ENCODE measurements at places on chromosomes 12 and 14.

DNA sequence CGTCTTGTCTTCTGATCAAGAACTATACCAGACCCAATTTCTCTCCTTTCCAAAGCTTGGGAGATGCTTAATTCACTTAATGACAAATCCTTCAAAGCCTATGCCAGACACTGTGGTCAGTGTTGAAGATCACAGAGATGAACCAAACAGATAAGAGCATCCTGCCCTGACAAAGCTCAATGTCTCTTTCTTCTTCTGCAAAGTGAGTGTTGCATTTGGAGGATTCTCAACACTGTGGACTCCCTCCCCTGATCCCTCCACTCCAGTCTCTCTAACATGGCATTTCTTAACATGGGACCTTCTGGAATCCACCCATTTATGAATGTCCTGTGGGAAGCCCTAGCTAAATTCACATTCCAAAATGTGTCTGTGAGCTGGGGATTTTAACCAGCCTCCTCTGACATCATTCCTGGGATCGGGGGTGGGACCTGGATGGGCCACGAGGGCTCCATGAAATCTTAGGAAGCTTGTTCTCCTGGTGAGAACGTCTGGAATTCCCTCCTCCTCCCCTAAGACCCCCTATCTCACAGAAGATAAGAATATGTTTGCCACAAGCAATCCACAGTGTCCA is 20.3 kb downstream of the SYNE3 start:
- DNase-seq, result no peak

DNA sequence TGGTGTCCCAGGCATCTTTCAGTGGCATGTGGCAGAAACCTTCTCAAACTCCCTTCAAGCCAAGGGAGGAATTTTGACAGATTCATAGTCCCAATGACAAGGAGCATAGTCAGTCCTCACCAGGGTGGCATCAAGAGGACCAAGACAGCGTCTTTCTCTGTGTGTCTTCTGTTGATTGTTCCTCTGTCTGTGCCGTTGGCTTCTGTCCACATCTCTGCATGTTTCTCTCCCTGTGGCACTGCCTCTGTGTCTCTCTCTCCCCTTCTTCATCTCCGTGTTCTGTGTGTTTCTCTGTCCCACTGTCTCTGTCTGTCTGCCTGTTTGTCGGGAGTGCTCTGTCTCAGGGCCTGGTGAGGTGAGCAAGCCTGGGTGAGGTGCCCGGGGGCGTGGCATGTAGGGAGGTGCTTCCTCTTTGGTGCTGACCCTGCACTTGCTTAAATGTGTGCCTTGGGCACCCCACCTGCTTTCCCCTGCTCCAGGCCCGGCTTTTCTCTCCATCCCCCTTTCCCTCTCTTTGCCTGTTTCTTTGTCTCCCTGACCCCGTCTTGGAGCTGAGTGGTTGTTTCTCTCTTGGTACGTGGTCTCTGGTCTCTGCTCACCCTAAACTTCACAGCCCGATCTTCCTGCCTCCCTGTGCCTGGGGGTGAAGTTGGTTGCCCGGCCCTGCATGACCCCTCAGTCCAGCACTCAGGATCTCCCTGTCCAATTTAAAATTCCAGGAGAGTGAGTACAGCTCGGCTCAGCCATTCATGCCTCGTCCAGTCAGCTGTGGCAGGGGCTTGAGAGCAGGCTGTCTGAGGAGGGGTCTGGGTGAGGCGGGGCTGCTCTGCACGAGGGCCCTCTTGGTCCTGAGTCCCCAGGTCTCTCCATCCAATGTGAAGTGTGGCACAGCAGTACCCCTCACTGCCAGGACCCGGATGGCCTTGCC is 28.5 kb downstream of the JDP2 start:
- no peak for DNase-seq

DNA sequence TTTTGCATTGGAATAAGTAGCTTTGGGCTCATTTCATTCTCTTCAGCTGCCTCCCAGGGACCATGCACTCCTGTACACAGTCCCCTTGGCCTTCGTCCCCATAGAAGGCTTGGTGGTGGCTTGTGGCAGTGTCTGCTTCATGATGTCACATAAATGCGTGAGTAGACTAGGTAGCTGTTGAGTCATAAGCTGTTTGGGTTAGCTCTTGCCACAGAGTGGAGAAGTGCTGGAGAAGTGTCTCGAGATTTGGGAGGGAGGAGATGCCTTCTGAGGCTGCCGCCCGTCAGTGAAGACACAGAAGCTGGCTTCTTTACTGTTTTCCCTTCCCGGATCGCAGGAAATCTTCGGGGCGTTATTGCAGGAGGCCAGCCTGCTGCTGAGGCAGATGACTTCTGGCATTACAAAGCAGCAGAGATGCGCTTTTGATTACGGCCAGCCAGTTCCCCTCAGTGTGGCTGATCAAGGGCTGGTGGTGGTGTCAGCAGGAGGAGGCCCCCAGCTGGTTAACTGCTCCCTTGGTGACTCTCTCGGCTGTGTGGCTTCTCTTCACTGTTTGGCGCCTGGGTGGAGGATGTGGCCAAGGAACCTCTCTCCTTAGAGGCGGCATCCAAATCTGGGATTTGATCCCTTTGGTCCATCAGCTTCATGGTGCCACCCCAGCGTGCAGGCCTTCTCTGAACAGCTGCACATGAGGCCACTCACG is 67.6 kb downstream of the AACS start:
- peak; percentile 5 for DNase-seq

DNA sequence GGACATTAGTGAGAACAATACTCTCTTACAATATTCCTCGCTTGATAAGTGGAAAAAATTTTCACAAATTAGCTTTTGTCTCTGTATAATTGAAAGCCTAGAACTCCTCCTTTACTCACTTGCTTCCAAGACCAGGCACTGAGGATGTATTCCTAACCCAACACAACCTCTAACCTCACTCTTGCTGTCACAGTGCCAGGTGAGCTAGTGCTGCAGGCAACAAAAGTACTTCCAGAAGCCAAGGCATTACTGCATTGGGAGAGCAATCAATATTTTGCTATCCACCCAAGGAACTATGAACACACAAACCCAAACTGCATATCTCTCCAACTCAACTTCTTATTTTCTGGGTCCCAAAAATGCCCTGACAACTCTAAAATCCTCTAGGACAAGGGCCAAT is 1081.0 kb downstream of the VRK1 start:
- DNase-seq, result no peak

DNA sequence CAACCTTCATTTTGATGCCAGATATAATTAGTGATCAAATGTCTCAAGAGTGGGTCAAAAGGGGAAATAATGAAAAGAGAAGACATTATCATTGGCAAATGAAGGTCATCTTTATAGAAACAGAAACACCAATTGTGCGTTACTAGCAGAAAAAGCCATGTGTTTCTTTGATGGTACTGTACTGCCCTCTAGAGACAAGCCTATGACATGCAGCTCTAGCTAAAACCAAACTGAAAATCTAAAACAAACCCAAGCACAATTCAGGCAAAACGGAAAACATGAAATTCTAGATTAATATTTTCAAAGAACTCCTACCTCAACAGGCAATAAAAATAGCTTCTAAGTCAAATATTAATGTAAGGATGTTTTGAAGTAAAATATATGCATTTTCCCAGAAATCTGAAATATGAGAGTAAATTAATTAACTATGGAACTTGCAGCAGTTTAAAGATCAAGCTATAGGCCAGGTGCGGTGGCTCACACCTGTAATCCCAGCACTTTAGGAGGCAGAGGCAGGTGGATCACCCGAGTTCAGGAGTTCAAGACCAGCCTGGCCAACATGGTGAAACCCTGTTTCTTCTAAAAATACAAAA is 115.4 kb downstream of the KLHL28 start:
- DNase-seq, result peak; percentile 40

- DNase-seq, result no peak
Measured at GRCh38 chr12:102865821-102866615, 51.0 kb downstream of the PAH start.

GRCh38 chr12:67515679-67516340 is 132.7 kb upstream of the DYRK2 start:
- DNase-seq, result no peak

GRCh38 chr14:92630367-92630766 is 116.8 kb downstream of the RIN3 start:
- no peak for DNase-seq

DNA sequence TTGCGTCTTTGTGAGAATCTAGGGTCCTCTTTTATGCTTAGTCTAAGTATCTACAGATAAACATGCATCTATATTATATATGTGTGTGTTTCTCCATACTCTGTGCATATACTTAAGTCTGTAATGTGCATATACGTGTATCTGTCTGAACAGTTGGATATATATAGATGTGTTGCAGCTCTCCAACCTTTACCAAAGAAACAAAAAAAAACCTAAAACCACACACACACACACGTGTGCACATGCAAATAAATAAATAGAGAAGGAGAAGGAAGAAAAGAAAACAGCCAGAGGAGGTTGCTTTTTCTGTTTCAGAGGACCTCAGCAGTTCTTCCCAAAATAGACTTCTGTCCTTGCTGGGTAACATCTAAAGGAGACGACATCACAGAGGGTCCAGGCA is 244.9 kb downstream of the CACNA1C start:
- DNase-seq, result no peak

- no peak for DNase-seq
Measured at GRCh38 chr12:32612658-32613614, 66.2 kb upstream of the DNM1L start.

GRCh38 chr12:6322969-6323339 is 12.5 kb downstream of the PLEKHG6 start:
- no peak for DNase-seq

DNA sequence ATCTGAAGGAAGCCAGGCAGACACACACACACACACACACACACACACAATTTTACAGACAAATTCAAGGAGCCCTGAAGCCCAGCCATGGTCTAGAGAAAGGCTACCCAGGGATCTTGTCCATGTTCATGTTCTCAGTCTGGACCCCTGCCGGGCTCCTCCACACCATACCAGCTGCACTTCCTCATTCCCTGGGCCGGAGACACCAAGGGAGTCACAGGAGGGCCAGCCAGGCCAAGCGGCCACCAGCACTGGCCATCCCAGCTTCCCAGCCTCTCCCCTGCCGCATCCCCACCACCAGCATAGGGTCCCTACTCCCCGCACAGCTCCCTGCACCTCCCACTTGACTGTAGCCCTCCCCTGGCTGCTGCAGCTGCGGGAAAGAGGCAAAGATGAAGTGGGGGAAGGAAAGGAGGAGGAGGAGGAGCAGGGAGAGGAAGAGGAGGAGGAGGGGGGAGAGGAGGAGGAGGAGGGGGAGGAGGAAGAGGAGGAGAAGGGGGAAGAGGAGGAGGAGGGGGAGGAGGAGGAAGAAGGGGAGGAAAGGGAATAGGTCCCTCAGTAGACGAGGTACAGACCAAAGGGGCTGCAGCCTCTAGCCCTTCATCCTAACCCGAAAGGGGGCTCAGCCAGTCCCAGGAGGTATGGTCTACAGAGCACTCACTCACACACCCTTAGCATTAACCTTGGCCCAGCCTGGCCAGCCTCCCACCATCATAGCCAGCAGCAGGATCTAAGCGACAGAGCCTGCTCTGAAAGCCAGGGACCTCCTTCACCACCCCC is 293.2 kb downstream of the DPF3 start:
- DNase-seq, result no peak

GRCh38 chr12:112928978-112929377 is 9.3 kb upstream of the OAS3 start:
- no peak for DNase-seq

DNA sequence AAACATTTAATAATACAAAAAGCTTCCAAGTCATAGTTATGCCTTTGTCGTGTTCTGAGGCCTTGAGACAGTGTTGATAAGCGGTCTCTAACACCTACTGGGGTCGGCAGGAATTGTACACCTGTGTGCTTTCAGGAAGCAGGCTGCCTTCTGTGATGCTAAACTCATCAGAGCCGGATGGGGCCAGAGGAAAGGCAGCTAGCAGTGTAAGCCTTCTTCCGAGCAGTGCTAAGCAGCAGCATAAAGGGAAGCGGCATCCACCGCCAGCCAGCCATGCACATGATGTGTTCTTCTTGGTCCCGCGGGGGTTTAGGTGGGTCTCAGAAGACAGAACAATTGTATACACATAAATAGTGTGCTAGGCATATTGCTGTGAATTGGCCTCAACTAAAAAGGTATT is 159.3 kb downstream of the SLC15A4 start:
- DNase-seq, result no peak

DNA sequence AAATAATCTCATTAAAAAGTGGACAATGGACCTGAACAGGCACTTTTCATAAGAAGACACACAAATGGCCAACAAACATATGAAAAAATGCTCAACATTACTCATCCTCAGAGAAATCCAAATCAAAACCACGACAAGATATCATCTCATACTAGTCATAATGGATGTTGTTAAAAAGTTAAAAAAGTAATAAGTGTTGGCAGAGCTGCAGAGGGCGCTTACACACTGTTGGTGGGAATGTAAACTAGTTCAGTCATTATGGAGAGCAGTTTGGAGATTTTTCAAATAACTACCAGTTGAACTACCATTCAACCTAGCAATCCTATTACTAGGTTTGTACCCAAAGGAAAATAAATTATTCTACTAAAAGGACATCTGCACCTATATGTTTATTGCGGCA is 47.2 kb downstream of the FOXG1 start:
- peak; percentile 9 for DNase-seq

- DNase-seq, result no peak
Measured at GRCh38 chr12:69620921-69621320, 10.2 kb upstream of the LRRC10 start.

DNA sequence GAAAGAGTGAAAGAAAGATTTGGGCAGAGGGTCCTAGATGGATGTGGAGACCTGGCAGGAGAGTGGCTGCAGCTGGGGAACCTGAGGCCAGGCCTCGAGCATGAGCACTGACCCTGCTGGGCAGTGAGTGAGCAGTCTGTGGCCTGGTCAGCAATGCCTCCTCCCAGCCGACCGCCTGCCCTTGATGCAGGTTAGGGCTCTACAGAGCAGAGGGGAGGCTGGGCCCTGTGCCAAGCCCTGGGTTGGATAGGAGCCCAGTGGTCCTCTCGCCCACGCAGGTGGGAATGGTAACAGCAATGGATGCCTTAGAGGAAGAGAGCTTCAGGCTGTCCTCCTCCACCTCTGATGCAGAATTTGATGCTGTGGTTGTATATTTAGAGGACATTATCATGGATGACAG is 59.8 kb downstream of the RAB35 start:
- no peak for DNase-seq

- no peak for DNase-seq
Measured at GRCh38 chr14:20797164-20797563, 5.5 kb downstream of the RNASE1 start.

DNA sequence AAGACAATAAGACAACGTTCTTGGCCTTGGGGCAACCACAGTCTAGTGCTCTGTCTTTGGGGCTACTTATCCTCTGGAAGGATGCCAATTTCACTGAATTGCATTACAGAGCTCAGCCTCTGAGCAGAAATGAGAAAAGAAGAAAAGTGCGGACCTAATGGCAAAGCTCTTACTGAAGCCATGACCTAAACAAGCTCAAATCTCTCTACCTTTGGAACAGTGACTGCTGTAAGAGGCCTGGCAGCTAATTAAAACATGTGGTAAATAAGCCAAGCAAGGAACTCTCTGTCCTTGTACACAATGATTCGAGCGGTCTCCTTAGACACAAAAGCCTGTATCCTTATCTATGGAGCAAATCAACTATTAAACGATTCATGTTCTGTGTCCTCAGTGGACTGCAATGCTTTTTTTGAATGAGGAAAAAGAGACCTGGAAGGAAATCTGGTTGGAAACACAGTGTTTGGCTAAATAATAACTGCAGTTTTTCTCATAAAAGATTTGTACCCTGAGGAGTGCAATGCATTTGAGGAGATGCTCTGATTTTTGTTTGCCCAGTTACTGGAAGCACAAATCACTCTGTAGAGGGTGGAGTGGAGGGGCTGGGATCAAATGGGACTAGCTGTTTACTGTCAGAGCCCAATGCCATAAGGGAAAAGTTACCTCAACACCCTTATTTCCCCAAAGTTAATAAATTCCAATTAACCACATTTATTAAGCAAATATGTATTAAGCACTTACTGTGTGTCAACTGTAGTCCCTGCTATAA is 113.9 kb downstream of the NDUFA12 start:
- DNase-seq, result no peak
